Cortex of kidney (tissue), 1 donor: ENCODE measurements at places on chromosomes 12 and 14.

GRCh38 chr14:28412077-28412476, 354.5 kb upstream of the FOXG1 start:
- no peak for DNase-seq

GRCh38 chr14:103009559-103009958, 47.8 kb downstream of the CDC42BPB start:
- no peak for DNase-seq

GRCh38 chr12:21941506-21942376, 515 bp upstream of the ABCC9 start:
- DNase-seq = no peak

DNA sequence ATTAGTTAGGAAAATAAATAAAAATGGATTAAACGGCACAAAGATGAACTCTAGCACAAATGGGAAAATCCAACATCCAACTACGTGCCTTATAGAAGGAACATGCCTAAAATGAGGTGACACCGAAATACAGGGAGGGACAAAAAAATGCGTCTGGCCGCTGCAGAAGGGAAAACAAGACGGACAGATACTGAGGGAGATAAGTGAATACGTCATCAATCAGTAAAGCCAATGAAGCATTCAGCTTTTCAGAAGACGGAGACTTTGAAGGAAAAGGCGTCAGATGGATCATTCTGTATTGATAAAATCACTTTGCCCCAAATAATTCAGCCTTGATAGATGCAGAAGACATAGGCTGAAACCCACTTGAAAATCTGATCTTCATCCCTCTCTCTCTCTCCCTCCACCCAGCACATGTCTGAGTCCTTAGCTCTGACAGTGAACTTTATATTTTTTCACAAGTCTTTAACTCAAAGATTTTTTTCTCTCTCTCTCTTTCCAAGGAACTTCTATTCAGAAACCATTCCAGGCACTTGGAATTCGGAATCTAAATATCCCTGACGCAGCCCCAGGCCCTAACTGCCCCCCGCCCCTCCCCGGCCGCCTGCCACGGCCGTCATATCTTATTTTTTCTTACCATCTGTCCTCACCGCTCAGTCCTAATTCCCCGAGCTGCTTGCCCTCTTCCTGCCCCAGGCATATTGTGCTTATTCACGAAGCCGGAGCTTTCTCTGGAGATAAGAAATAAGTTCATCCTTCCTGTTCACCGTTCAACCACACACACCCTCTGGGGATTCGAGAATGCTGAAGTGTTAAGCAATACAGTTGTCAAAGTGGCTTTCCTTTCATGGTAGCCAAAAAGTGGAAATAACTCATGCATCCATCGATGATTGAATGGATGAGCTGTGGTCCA, 35.5 kb upstream of the RFLNA start:
- DNase-seq = no peak

DNA sequence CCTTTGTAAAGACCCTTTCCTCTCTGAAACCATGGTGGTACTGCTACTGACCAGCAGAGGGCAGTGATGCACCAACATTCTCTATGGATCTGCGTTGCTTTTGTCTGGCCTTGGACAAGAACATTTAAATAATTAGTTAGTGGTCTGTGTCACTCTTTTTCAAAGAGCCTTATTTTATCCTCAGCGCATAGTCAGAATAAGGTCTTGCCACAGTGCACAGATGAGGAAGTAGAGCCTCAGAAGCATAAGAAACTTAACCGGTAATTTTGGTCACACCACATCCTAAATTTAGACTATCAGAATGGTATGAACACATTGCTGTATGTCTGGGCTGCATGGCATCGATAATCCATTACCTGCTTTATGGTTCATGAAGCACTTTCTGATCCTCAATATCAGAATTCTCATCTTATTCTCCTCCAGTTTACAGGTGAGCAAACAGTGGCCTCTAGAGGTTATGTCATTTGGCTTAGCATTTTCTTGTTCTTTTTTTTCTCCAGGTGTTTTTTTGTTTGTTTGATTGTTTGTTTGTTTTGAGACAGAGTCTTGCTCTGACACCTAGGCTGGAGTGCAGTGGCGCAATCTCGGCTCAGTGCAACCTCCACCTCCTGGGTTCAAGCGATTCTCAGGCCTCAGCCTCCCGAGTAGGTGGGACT, 23.7 kb upstream of the IFT81 start:
- no peak for DNase-seq

- no peak for DNase-seq
These were observed 249.2 kb upstream of the PWP1 start for GRCh38 chr12:107436376-107436775.

DNA sequence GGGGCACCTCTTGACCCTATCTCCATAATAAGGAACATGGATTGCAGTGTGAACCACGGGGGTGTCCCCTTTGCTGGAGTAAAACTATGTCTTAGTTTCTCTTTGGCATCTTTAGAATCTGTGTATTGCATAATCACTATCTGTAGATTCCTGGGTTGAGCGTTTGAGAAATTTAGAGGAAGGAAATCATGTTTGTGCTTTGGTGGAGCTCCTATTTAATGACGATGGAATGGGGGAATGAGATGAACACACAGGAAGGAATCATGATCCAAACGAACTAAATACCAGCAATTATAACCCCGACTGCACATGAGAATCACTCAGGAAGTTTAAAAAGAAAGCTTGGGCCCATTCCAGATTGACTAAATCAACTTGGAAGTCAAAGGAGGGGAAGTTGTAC, 1.3 kb upstream of the MYG1 start:
- no peak for DNase-seq

- no peak for DNase-seq
These were observed 7.6 kb upstream of the HEBP1 start for GRCh38 chr12:13007496-13008233.

DNA sequence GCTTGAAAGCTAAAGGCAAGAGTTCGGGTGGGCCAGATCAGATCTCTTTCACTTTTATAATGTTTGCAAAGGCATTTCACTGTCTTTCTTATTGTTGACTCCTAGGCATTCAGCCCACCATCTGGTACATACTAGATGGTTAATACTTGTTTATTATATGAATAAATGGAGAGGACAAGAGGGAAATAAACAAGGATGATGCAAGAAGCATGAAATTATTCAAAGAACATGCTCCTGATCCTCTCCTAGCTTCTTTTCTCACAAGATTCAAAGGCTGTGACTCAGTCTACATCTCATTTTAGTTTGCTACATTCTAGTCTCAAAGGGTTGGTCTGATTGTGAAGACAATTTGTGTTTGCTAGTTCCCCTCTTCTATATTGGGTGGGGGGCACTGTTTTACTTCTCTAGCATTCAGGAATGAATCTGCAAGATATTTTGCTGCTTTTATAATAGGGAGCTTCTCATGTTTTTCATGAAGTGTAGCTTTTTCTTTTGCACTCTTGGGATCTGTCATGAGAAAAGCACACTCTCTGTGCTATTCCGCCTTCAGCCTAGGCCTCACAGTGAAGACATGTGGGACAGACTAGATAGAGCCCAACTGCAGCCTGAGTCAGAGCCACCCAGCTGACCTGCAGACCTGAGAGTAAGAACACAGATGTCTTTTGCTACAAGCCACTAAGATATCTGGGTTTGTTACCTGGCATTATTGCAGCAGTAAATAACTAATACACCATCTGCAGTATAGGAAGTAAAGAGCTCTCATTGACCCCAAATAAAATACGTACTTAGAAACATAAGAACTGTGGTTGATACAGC, 65.7 kb downstream of the PTHLH start:
- DNase-seq = no peak

DNA sequence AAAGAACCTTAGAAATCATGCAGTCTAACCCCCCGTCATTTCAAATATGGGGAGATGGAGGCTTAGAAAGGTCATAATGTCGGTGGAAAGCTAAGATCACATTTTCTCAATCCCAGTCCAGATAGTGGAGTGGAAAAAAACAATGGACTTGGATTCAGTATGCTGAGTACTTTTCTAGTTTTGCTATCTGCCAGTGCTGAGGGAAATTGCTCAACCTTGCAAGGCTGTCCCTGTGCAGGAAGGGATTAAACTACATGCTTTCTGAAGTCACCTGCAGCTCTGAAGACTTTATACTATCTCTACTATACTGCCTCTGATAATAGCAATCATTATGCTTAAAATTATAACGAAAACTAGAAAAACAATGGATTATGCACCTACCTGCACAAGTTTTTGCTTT, 272.8 kb downstream of the LRIG3 start:
- no peak for DNase-seq

DNA sequence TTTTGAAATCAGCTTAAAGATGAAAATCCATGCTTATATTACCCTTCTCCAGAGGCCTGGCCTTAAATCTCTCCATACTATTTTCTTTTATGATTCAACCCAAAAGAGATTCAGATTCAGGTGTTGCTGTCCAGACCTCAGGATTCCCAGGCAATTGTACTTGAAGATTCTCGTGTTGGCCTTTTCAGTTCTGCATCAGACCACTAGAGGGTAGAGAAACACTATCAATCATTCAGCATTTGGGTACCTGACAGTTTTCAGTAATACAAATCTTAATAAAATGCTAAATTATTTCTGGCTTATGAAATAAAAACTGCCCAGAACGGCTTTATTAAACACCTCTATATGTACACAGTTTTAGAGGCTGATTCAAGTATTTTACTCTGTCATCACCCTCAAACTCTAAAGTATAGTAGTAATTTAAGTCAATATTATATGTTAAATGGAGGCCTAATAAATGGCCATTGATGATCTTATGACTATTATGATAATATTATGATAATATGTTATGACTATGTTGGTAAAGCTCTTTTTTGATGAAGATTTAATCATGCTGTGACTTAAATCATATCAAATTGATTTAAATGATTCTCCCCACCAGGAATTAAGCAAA, 301.1 kb downstream of the DUSP6 start:
- DNase-seq = no peak

DNA sequence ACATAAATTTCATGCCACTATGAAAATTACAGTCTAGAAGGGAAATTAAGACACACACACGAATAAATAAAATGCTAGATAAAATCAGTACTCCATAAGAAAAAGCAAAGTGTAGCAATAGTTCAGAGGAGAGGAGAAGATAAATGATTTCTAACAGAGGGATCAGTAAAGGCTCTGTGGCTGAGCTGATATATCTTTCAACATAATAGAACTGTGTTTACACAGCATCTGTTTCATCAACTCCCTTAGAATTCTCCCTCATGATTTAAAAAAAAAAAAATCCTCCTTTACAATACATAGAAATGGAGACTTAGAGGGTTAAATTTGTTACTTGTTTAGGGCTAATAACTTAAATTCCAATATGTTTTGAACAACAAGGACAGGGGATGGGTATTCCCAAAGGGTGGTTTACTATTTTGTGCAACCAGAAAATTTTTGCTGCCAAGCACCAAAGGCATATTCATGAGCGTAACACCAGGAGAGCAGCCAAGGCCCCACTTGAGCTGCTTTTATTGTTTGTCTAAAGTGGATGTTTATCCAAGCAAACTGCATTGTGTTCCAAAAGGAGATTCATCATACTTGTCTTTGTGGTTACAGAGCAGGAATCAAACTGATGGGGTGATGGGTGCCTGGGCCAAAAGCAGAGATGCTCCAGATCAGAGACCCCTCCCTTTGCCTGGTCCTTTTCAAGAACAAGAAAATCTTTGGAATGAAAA, 162.7 kb downstream of the BMP4 start:
- DNase-seq = no peak

GRCh38 chr14:58919217-58919616, 269.2 kb upstream of the DAAM1 start:
- no peak for DNase-seq

- DNase-seq = no peak
These were observed 1.9 kb downstream of the ATP6V0A2 start for GRCh38 chr12:123713823-123714585.

DNA sequence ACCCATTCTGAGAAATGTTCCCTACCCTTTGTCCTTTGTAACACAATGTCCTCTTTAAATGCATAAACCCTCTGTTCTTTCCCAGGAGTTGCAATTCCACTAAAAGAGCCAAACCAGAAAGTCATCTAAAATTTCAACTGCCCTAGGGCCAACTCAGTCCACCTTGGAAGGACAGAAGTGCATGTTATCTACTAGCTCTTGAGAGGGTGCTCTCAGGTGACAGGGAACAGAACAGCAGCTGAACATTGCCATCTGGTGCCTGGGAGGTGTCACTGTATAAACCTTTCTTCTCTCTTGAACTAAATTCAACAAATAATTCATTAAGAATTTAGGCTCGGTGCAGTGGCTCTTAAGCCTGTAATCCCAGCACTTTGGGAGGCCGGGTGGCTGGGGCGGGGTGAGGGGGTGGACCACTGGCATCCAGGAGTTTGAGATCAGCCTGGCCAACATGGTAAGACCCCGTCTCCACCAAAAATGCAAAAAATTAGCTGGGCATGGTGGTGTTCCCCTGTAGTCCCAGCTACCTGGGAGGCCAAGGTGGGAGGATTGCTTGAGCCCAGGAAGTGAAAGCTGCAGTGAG, 10.3 kb upstream of the FERMT2 start:
- DNase-seq = no peak

DNA sequence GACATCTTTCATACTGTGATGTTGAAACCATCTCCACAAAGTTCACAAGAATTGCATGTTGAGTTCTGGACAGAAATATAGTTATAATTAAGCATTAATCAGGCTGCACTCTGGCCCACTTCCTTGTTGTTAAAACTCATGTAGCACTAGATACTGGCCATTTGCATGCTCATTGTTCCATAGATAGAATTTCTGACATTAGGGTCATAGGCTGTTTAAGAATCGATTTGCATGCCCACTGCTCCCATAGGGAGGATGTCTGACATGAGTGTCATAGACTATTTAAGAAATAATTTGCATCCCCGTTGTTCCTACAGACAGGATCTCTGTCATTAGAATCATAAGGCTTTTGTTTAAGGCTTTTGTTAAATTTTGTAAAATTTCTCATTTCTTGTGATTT, 50.2 kb downstream of the MYF5 start:
- no peak for DNase-seq

- no peak for DNase-seq
These were observed 223.4 kb downstream of the PCNX1 start for GRCh38 chr14:71130491-71131179.

DNA sequence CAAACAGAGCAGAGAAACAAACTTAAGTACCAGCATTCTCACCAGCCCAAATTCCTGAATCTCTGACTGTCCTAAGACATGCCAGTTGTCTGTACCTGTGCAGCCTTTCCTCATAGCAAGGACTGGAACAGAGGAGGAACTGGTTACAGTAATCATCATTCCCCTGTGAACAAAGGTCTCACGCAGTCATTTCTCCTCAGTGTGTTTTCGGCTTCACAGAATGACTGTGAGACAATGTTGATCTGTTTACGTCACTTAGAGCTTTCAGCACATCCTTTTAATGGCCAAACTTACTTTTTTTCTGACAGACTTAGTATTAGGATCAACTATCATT, 169.0 kb downstream of the FBXL14 start:
- no peak for DNase-seq

DNA sequence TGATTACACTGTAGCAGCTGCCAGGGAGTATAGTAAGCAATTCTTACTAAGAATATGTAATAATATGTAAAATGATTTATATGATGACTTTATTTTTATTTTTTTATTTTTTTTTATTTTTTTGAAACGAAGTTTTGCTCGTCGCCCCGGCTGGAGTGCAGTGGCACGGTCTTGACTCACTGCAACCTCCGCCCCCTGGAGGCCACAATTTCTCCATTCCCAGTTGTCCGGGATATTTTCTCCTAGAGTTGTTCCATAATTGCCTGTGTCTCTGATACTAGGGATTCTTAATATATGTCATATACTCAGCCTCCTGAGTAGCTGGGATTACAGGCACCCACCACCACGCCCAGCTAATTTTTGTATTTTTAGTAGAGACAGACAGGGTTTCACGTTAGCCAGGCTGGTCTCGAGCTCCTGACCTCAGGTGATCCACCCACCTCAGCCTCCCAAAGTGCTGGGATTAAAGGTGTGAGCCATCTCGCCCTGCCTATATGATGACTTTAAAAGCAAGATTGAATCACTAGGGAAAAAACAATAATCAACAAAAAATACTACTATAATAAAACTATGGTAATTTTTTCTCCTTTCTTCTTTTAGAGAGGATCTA, 12.2 kb upstream of the ITPR2 start:
- DNase-seq = no peak
